NCI-H446 treated with DMSO at 0.1 percent for 48 hours (cell line): ENCODE measurements at places on chromosomes 5 and 9.
A peak's percentile ranks its signal among the peaks of the same experiment; 100 is the strongest.

- DNase-seq: no peak
These were observed 57.3 kb downstream of the SLC27A6 start for GRCh38 chr5:129022599-129022998.

DNA sequence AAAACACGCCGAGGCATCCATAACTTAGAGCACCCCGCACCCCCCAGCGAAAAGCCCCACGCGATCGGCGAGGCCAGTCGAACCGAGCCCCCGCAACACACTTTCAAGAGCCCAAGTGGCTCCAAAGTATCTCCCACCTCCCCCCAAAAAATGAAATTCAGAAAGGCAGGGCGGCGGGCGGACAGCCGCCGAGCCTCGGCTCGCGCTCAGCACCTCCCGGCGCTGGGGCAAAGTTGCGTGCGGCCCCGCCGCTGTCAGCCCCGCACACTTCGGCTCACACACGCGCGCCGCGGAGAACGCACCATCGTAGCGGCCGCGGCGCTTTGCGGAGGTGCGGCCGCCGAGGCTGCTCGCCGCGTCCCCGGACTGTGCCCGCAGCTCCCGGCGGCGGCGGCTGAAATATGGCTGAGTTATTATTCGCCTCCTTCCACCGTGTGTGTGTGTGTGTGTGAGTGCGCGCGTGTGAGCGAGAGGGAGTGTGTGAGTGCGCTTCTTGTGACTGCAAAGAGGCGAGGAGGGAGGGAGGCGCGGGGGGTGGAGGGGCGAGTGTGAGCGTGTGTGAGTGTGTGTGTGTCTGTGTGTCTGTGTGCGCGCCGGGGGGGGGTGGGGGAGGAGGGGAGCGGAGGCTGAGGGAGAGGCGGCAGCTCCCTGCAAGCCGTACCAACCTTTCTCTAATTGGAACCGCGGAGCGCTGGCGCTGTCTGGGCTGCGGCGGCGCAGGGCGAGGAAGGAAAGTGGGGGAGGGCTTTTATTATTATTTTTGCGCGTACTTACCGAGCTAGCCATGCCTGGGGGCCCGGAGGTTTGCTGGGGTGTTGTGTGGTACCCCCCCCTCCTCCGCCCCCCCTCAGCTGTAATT, 599 bp downstream of the MLLT3 start:
- peak; percentile 79 for DNase-seq

GRCh38 chr5:78527054-78527859, 121.3 kb downstream of the LHFPL2 start:
- no peak for DNase-seq

DNA sequence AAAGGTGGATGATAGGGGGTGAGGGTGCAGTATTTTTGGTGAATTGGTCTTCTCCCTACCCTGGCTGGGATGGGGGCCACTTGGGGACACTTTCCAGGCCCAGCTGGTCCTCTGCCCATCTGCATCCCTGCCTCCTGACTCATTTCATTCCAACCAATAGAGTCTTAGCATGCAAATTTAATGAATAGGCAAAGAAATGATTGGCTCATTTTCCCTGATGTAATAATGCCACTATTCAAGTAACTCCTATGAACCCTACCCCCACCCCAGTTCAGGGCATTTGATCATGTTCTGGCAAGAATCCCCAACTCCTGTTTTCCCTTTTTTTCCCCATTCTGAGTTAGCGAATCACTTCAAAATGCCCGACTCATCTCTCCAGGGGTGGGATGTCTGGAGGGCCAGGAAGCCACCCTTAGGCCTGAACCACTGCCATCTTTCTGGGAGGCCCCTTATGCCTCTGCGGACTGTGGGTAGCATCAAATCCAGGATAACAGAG, 56.7 kb downstream of the PCDH1 start:
- peak; percentile 98 for DNase-seq

DNA sequence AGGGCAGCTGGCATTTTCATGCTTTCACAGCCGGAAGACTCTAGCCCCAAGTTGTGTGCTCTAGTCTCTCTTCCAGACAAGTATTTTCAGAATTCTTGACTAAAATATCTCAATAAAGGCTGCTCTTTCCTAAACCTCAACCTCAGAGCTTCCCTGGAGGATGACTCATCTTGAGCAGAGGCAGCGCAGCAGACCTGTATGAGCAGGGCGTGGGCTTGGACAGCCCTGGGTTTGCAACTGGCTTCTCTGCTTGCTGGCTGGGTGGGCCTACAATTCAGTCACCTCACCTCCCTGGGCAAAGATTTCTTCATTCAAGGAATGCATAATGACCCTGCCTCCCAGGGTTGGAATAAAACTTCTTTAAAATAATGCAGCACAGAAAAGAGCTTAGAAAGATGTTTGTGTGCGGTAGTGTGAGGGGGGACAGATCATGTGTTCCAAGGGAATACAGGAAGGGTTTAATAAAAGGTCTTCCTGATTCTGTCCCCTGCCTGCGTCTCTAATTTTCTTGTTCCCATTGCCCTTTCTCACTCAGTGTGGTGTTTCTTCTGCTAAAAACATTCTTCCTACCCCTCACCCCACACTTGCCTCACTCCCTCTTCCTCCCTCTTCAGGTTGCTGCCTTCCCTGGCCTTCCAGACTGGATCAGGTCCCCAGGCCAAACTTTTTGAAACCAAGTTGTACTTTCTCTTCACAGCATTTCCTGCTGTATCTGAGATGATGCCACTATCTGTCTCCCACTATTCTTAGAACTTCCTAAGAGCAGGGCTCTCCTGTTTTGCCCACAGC, 39.4 kb upstream of the MAP1B start:
- no peak for DNase-seq

- peak; percentile 89 for DNase-seq
These were observed 16.6 kb downstream of the SH3PXD2B start for GRCh38 chr5:172437445-172438318.

GRCh38 chr9:123063177-123063598, 29.7 kb downstream of the GPR21 start:
- no peak for DNase-seq

DNA sequence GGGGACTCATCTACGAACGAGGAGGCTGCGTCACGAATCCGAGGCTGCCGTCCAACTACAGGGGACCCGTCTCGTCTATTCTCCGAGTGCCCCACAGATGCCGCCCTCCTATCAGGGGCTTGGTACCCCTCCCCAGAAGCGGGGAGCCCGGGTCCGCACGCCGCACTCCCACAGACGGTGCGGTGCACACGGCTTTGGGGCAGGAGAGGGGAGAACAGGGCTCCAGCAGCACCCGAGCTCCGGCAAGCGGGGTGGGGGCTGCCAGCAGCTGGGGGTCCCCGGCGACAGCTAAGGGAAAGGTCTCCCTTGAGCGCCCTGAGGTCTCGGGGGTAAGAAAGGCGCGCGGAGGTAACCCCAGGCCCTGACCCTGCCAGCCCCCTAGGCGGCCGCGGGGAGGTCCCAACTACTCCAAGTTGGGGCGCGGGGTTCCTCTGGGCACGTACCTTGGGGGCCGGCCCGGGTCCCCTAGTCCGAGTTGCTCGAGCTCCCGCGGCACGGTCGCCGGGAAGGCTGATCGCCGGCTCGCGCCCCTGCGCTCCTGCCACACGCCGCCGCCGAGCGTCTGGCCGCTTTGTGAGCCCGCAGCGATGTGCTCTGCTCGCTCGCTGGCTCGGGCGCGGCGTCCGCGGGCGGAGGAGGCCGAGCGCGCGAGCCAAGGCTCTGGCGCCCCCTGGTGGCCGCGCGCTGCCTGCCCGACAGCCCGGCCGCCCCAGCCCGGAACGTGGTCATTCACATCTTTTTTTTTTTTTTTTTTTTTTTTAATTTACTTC, at the start of gene SPOCK1:
TSS of gene SPOCK1 (minus strand) at position 591 of the 770 bp plus-strand sequence.
- no peak for DNase-seq

DNA sequence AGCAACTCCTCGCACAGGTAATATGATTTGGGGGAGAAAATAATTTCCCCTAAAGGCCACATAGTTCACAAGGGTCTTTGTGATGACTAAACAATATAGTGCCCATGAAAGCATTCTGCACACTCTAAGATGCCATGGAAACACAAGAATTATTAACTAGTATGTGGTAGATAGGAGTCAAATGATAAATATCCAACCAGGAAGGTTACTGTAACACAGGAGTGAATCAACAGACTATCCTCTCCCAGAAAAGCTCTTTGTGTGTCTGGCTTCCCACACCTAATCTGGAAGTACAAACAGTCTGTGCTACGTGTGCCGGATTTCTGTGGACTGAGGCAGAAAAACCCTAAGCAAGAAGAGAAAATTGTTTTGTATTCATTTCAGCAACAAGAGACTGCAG, 70.0 kb downstream of the OTP start:
- DNase-seq: no peak

- DNase-seq: no peak
These were observed 619 bp upstream of the APC start for GRCh38 chr5:112737070-112737462.

DNA sequence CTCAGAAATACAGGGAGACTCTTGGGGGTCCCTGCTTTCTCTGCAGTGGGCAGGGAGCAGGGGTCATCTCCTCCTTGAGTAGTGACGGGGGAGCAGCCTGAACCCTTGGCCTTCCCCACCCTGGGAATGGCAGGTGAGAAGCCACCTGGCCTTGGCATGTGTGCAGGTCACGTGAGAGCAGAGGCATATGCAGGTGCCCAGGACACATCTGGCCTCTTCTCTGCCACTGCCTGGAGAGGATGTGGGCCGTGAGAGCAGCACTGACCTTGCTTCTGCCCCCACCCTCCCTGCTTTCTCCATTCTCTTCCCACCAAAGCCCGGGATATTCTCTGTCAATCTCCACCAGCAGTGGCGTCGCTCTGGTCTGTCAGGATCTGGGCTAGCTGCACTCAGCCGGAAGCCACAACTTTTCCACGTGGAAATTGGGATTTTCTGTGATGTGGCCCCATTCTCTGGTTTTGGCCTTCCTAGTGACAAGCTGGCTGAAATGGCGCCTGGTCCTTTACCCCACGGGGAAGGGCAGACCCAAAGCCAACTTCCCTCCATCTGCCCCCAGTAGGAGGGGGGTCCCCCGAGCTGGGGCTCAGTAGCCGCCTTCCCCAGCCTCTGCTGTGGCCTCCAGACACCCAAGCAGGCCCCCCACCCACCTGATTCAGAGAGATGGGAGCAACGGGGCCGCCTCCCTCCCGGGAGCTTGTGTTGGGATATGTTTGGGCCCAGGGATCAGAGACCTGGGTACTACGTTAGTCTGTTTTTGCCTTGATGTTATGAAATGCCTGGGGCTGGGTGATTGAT, 70.4 kb upstream of the FCN1 start:
- no peak for DNase-seq

DNA sequence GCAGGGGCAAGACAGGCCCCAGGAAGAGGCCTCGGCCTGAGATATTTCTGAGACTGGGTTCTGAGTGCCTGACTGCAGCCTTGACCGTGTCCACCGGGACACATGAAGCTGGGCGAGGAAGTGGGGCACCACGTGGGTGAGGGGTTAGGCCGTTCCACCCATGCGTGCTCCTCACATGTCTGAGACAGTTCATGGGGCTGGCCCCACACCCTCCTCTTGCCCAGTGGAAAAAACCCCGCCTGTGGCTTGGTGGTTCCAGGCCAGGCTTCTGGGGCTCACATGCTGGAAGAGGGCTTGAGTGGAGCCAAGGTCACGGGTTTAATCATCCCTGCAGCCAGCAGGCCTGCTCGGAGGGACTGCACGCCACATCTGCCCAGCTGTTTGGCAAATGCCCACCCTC, 11.4 kb downstream of the HMCN2 start:
- no peak for DNase-seq

DNA sequence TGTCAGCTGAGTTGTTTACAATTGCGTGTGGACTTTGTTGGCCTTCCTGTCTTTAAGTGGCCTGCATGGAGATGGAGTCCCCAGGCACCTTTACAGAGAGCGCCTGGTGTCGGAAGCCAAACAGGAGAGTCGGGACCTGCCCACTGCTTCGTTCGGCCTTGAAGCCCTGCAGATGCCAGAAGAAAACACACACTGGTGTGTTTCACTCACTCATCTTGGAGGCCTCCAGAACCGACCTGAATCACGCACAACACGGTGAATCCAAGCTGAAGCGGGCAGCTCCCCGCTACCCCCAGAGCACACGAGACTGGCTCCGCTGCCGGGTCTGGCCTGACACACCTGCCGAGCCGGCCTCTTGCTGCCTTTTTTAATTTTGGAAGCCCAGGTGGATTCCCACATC, 419.4 kb upstream of the IRX4 start:
- DNase-seq: no peak

- DNase-seq: no peak
These were observed 199.5 kb upstream of the DMRT1 start for GRCh38 chr9:642014-642413.

GRCh38 chr5:156330141-156330870, 3.3 kb downstream of the SGCD start:
- DNase-seq: no peak

- no peak for DNase-seq
These were observed 90.9 kb downstream of the THBS4 start for GRCh38 chr5:80125962-80126480.

- no peak for DNase-seq
These were observed 91.2 kb upstream of the PRR16 start for GRCh38 chr5:120372899-120373298.
